ENCODE measurements at places on chromosomes 3 and 15.

DNA sequence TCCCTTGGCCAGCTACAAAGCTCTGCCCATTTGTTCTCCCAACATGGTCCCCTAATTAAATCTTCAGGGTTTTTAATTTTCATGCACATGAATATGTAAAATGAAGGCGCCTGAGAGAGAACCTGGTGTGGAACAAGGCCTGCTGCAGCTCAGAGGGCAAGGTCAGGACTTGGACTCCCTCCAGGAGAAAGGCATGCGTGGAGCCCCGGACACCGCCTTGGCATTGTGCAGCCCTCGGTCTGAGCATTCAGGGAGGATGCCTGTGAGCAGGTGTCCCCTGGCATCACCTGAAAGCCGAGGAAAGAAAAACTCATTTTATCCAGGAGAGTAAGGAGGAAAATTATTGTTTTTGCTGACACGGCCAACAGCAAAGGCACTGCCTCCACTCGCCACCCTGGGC lies 33.8 kb upstream of the EPHB1 start:
- no peak for DNase-seq

DNA sequence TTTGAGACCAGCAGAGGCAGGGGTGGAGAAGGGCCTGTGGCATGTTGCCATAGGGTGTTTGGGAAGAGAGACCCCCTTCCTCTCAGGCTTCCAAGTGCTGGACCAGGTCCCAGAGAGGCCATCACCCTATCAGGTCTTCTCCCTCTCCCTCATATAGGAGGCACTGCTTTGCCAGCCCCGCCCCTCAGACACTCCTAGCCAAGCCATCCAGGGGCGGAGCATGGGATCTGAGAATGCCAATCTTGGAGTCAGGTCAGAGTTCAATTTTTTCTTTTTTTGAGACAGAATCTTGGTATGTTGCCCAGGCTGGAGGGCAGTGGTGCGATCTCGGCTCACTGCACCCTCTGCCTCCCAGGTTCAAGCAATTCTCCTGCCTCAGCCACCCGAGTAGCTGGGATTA lies 32.7 kb downstream of the CRABP1 start:
- no peak for DNase-seq

- DNase-seq: peak; percentile 45
Observed at GRCh38 chr3:152466784-152467183, 198.1 kb downstream of the MBNL1 start.

DNA sequence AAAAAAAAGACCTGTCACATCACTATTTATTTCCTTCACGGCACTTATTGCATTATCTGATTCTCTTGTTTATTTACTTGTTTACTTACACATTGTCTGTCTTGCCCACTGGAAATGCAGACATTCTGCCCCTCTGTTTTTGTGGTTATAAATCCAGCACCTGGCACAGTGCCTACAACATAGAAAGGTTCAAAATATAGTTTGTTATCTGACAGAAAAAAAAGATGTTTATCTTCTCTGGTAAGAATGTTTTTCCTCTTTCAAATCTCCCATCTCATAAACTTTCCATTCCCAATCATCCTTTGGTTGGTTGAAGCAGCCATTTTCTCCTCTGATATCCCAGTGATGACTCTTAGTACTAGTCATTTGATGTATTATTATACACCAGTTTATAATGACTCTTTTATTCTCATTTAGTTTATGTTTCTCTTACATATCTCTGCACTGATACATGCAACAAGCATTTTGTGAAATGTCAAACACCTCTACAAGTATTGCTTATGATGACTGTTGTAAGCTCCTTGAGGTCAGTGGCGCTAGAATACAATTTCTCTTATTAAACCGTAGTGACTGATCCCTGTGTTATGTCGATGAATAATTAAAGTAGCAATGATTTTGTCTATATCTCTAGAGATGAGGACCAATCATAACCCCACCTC lies 398.4 kb upstream of the TBL1XR1 start:
- no peak for DNase-seq

DNA sequence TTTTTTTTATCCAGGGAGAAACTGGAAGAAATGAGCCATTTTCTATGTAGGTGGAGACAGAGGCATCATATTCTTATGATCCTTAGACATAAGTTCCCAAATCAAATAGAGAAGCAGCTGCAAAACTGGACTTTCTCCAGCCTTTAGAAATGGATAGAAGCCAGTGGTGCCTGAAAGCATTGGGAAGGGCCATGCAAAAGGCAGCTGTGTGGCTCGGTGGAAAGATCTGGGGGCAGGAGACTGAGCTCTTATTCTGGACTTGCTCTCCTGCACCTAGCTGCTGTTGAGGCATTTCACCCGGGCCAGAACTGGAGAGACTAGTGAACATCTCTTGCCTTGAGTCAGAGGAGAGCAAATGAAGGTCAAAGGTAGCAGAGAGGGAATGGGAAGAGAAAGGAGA lies 73.1 kb downstream of the TFG start:
- no peak for DNase-seq

GRCh38 chr3:61008998-61009380 lies 242.3 kb downstream of the FHIT start:
- DNase-seq: no peak

GRCh38 chr3:48546203-48546829 lies 10.3 kb downstream of the PFKFB4 start:
- no peak for DNase-seq

- DNase-seq: no peak
Observed at GRCh38 chr15:89075101-89075640, 13.1 kb upstream of the ABHD2 start.

All from mesenchymal stem cell (in vitro differentiated cells and primary cell).